ENCODE measurements at places on chromosomes 5 and 9. TPM values are rescaled to one million over a fixed set of nuclear protein-coding genes. Genes with fewer than 3 reads are reported as not detected.

Gene TMEM232
- total RNA-seq: 3.0 TPM

Gene GALNT10
- 32.5 TPM for total RNA-seq

Gene PARP8
- total RNA-seq: 56.0 TPM

Gene SPATA31A3
- total RNA-seq: not detected

Gene LRRC19
- total RNA-seq: not detected

Gene ARID3C
- not detected for total RNA-seq

Gene HRH2
- total RNA-seq: not detected

Gene PDLIM4
- total RNA-seq: not detected

Gene FOXD4L6
- not detected for total RNA-seq

Gene RANBP17
- not detected for total RNA-seq

DNA sequence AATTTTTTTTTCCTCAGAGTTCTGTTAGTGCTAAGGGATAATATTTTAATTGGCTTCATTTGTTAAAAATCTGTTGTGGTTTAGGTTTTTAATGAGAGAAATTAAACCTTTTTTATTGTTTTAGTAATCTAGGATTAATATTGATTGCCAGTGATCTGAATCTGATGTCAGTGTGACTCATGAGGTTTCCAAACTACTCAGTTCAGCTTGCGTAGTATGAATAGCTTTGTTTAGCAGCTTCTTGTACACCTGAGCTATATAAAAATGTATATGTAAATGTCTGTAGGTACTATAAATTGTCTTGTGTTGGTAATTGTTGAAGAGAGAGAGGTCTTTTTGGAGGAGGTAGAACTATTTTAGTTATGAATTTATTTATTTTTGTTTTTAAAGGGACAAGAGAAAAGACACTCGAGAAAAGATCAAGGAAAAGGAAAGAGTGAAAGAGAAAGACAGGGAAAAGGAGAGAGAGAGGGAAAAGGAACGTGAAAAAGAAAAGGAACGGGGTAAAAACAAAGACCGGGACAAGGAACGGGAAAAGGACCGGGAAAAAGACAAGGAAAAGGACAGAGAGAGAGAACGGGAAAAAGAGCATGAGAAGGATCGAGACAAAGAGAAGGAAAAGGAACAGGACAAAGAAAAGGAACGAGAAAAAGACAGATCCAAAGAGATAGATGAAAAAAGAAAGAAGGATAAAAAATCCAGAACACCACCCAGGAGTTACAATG lies 26.3 kb downstream of the SREK1 start:
- H3K36me3 ChIP-seq: peaks cover 62% of the 10 kb centered on the region
- no peak for DNase-seq

GRCh38 chr9:126902210-126902609 lies 12.4 kb upstream of the RALGPS1 start:
- no peaks in the 10 kb centered on the region for H3K36me3 ChIP-seq
- H3K27me3 ChIP-seq: peaks cover 9% of the 10 kb centered on the region
- DNase-seq: no peak
- no peaks in the 10 kb centered on the region for H3K4me1 ChIP-seq
- H3K27ac ChIP-seq: no peak overlapping the region

DNA sequence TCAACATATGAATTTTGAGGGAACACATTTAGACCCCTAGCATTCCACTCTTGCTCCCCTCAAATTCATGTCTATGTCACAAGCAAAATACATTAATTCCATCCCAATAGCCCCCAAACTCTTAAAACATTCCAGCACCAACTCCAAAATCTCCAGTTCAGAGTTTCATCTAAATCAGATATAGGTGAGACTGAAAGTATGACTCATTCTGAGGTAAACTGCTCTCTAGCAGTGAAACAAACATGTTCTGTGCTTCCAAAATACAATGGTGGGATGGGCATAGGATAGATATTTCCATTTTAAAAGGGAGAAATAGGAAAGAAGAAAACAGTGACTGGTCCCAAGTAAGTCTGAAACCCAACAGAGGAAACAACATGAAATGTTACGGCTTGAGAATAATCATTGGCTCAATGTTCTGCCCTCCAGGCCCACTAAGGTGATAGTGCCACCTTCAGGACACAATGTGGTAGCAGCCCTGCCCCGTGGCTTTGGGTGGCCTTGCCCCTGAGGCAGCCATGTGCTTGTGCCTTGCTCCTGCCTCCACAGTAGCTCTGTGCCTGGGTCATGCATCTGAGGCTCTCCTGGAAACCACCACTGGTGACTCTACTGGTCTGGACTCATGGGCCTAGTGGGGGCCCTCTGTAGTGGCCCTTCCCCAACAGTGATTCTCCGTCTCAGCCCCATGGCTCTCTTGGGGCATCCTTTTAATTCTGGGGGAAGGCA lies 36.4 kb upstream of the IPPK start:
- no peak for DNase-seq
- no peak overlapping the region for H3K4me3 ChIP-seq
- H3K27ac ChIP-seq: no peak overlapping the region
- H3K4me1 ChIP-seq: peaks cover 8% of the 10 kb centered on the region
- peaks cover 33% of the 10 kb centered on the region for H3K36me3 ChIP-seq
- no peaks in the 10 kb centered on the region for H3K27me3 ChIP-seq

DNA sequence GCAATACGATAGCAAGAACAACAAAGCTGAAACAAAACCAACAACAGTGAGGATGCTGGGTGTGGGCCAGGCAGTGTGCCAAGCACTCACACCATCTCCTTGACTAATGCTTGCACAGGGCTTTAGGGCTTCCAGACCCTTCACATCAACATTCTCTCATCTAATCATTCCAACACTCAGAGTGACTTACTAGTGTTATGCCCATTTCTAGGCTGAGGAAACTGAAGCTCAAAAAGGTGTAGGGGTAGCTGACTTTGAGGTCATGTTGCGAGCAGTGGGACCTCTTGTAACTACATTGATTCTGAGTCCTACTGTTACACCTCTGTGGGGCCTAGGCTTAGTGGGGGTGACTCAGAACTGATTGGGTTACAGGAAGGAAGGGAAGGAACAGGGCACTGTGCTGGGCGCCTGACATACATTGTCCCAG lies 9.7 kb downstream of the ANGPTL2 start:
- no peak overlapping the region for H3K27ac ChIP-seq
- H3K4me1 ChIP-seq: peaks cover 15% of the 10 kb centered on the region
- DNase-seq: no peak

- H3K27ac ChIP-seq: no peak overlapping the region
- peaks cover 8% of the 10 kb centered on the region for H3K4me1 ChIP-seq
- no peaks in the 10 kb centered on the region for H3K36me3 ChIP-seq
- H3K27me3 ChIP-seq: no peaks in the 10 kb centered on the region
- no peak for DNase-seq
These were observed 22.4 kb downstream of the RNF130 start for GRCh38 chr5:180049185-180049548.

DNA sequence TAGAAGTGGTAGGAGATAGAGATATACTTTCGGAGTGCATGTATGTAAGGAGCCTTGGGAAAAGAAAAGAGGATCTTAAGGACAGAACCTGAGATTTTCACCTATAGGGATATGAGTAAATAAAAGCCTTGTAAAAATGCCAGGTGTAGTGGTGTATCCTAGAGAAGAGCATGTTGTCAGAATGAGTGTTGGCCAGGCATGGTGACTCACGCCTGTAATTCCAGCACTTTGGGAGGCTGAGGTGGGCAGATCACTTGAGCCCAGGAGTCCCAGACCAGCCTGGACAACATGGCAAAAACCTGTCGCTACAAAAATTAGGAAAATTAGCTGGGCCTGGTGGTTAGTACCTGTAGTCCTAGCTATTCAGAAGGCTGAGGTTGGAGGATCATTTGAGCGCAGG lies 76.0 kb downstream of the IPO11 start:
- no peak overlapping the region for H3K4me3 ChIP-seq
- no peaks in the 10 kb centered on the region for H3K4me1 ChIP-seq
- H3K27me3 ChIP-seq: no peaks in the 10 kb centered on the region
- peak overlapping the region; percentile 20 for H3K27ac ChIP-seq

DNA sequence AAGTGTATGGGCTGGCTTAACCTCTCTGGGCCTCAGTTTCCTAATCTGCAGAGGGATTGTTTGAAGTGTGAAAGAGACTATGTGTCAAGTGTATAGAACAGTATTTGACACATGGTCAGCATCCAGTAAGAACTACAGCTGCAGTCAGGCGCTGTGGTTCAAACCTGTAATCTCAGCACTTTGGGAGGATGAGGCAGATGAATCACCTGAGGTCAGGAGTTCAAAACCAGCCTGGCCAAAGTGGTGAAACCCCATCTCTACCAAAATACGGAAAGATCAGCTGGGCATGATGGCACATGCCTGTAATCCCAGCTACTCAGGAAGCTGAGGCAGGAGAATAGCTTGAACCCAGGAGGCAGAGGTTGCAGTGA lies 31.9 kb upstream of the STING1 start:
- H3K4me3 ChIP-seq: no peak overlapping the region
- H3K4me1 ChIP-seq: peaks cover 23% of the 10 kb centered on the region
- DNase-seq: no peak
- no peaks in the 10 kb centered on the region for H3K27me3 ChIP-seq
- H3K27ac ChIP-seq: no peak overlapping the region
- no peaks in the 10 kb centered on the region for H3K36me3 ChIP-seq

- H3K27me3 ChIP-seq: no peaks in the 10 kb centered on the region
- no peaks in the 10 kb centered on the region for H3K4me1 ChIP-seq
- H3K36me3 ChIP-seq: no peaks in the 10 kb centered on the region
- no peak for DNase-seq
- no peak overlapping the region for H3K27ac ChIP-seq
These were observed 401.9 kb upstream of the GRIA1 start for GRCh38 chr5:153088538-153088937.

- no peak overlapping the region for H3K4me3 ChIP-seq
- no peak for DNase-seq
- H3K36me3 ChIP-seq: no peaks in the 10 kb centered on the region
- H3K4me1 ChIP-seq: no peaks in the 10 kb centered on the region
- no peaks in the 10 kb centered on the region for H3K27me3 ChIP-seq
- H3K27ac ChIP-seq: no peak overlapping the region
These were observed 362.9 kb downstream of the IRX2 start for GRCh38 chr5:2388571-2388970.

- no peaks in the 10 kb centered on the region for H3K27me3 ChIP-seq
- no peak for DNase-seq
- H3K36me3 ChIP-seq: peaks cover 63% of the 10 kb centered on the region
- peak overlapping the region; percentile 80 for H3K4me3 ChIP-seq
- peak overlapping the region; percentile 90 for H3K27ac ChIP-seq
- peaks cover 92% of the 10 kb centered on the region for H3K4me1 ChIP-seq
These were observed 4.3 kb downstream of the ERAP2 start for GRCh38 chr5:96880444-96881164.

DNA sequence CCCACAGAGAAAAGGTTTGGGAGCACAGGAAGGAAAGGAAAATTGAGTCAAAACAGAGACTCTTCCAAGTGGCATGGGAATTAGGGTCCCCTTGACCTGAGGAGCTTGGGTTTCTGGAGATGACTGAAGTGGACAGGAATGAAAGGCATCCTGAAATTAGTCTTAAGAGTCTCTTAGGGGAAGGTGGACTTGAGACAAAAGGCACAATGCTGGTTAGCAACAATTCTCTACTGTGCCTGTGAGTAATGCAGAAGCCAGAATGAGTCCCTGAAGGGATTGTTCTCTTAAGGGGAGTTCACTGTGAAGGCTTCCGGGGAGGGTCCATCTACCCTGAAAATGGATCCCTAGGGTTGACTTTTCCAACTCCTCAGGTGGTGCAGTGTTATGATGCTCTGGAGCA lies 58.4 kb upstream of the FOXE1 start:
- H3K4me1 ChIP-seq: no peaks in the 10 kb centered on the region
- no peaks in the 10 kb centered on the region for H3K36me3 ChIP-seq
- DNase-seq: no peak
- no peak overlapping the region for H3K4me3 ChIP-seq

DNA sequence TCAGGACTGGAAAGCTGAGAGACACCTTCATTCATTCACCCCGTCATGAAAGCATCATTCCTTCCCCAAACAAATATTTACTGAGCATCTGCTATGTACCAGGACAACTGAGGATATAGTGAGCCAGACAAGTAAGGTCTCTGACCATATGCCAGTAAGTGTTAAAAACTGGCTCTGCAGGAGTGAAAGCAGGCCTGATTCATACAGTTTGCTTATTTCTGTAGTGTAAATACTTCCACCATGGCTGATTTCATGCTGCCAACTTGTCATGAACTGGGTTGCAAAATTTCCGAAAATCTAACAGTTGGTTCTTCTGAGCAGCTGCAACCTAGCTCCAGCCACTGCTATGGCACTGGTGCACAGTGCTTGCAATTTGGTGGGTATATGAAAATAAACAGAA lies 68.1 kb downstream of the YIPF5 start:
- no peaks in the 10 kb centered on the region for H3K4me1 ChIP-seq
- no peak overlapping the region for H3K27ac ChIP-seq
- no peak overlapping the region for H3K4me3 ChIP-seq
- peaks cover 2% of the 10 kb centered on the region for H3K27me3 ChIP-seq
- DNase-seq: no peak

- peak overlapping the region; percentile 4 for H3K27ac ChIP-seq
- H3K4me1 ChIP-seq: peaks cover 86% of the 10 kb centered on the region
- peaks cover 67% of the 10 kb centered on the region for H3K36me3 ChIP-seq
- H3K4me3 ChIP-seq: no peak overlapping the region
- no peaks in the 10 kb centered on the region for H3K27me3 ChIP-seq
These were observed 106.3 kb downstream of the C9orf152 start for GRCh38 chr9:110101531-110102161.

DNA sequence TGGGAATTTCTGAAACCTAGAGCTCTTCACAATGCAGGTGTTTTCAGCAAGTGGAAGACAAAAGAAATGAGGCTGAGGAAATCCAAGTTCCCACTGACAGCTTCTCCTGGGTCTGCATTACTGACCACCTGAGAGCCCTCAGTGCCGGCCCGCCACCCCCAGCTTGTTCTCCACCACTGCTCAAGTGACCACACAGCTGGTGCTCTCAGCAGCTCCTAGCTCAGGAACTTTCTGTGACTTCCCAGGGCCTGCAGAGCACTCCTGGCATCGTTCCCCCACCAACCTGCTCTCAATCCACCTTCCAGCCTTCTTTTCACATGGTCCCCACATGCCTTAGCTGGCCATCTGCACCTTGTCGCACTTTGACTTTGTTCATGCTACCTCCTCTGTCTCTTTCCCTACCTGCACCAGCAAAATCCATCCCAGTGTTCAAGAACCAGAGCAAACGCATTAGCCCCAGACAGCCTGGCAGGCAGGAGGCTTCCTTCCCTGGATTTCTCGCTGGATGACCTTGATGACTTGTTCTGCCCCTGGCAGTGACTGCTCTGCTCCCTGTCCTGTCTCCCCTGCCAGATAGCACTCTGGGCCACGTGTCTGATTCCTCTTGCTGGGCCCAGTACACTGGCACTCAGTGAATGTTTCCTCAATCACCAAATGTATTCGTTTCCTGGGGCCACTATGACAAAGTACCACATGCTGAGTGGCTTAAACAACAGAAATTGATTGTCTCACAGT lies 35.1 kb upstream of the NANS start:
- no peaks in the 10 kb centered on the region for H3K4me1 ChIP-seq
- peaks cover 50% of the 10 kb centered on the region for H3K36me3 ChIP-seq
- H3K27me3 ChIP-seq: no peaks in the 10 kb centered on the region
- no peak overlapping the region for H3K4me3 ChIP-seq

DNA sequence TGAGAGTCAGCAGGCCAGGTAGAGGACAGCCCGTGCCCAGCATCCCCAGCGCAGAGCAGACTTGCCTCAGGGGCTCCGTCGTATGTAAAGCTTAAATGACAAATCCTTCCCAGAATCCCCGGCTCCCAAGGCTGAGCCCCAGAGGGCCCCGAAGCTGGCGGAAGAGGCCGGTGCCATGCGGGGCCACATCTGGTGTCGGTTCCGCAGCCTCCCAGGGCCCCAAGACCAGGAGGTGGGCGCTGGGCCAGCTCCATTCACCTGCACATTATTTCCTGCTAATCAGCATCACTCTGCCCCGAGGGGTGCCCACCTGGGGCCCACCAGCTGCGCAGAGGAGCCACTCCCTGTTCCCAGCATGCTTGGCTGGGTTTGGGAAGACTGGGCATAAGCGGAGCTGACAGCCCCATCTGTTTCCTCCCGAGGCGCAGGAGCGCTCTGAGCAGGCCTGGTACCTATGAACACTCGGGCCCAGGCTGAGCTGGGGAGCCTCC lies 124.0 kb upstream of the PPP1R26 start:
- DNase-seq: no peak
- H3K4me1 ChIP-seq: no peaks in the 10 kb centered on the region
- no peak overlapping the region for H3K27ac ChIP-seq
- no peak overlapping the region for H3K4me3 ChIP-seq

All from activated B cell treated with CpG ODN at 0.5 μM for 24 hours (primary cell).